ENCODE measurements at places on chromosomes 3 and 15.

- no peak for DNase-seq
Measured at GRCh38 chr15:50675535-50676144, 11.0 kb downstream of the TRPM7 start.

- DNase-seq = no peak
Measured at GRCh38 chr3:42755681-42756578, 17.1 kb downstream of the CCDC13 start.

DNA sequence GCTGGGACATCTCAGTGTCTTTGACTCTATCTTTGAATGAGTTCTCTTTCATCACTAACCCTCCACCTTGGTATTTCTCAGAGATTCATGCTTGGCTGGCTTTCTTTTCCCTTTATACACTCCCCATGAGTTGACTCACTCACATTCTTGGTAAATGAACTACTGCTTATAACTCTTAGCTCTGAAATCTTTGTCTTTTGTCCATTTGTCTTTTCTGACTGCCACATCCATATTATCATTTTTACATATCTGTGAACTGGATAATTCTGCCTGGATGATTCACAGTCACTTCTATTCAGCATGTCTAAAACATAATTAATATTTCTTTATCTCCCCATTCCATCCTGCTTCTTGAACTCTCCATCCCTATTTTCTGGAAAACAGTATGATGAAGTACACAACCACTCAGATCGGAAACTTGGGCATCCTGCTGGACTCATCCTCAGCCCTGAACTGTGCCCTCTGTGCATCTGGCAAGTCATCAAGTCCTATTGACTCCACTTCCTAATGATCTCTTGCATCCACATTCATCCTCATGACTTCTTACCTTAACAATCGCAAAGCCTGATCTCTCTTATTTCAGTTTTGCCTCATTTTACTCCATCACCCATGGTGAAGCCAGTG, 66.9 kb downstream of the KCNAB1 start:
- DNase-seq = no peak

- no peak for DNase-seq
Measured at GRCh38 chr3:112090887-112091586, 4.8 kb downstream of the C3orf52 start.

GRCh38 chr15:38944536-38944935, 379.9 kb upstream of the RASGRP1 start:
- no peak for DNase-seq

DNA sequence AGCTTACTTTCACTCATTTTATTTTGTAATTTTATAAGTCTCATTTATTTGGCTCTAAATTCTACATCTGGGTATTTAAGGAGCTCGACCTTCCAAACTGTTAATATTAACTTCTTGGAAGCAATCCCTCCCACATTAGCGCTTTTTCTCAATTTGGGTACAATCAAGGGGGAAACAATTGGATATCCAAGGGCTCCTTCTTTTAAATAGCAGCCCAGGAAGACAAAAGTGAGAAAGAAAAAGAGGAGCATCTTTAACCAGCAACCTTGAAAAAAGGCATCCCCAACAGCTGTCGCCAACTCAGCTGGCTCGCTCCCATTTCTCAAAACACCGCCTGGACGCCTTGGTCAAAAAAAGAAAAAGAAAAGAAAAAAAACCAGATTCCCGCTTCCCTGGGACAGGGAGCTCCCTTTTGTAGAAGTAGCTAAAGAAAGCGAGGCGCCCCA, 873 bp downstream of the C3orf70 start:
- DNase-seq = no peak

- DNase-seq = no peak
Measured at GRCh38 chr3:123668906-123669305, 84.1 kb upstream of the HACD2 start.
